ENCODE measurements at places on chromosomes 5 and 9.

- DNase-seq: no peak
These were observed 35.9 kb downstream of the ANKRD31 start for GRCh38 chr5:75200776-75201175.

GRCh38 chr9:99803694-99804093, 18.0 kb upstream of the NR4A3 start:
- no peak for DNase-seq

DNA sequence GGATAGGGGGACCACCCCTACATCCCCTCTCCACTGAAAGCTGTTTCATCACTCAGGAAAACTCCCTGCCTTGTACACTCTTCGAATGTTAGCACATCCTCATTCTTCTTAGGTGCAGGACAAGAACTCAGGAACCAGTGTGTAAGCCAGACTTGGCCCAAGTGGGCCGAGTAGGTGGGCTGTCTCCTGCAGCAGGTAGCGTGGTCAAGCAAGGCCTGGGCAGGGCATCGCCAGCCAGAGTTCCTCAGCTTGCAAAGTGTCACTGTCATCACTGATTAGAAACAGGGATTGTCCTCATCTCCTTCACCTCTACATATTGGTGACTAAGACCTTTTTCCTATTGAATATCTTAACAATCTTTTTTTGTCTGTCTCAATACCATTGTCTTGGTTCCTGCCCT, 22.3 kb downstream of the SMIM15 start:
- DNase-seq: no peak

DNA sequence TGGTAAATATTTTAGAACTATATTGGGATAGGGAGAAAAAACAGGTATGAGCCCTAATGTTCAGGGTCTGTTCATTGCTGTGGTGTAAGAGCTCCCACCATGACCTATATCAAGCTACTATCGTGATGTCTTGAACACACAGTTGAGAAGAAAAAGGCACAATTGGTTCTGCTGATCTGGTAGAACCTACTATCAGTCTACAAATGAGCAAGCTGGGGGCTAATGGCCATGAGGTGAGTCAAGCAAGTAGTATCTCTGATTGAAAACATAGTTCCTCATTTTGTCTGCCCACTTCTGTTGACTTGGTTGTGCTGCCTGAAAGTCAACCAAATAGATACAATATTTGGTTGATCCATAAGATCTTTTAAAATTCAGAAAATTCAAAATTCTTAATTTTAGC, 1026.3 kb downstream of the CDH12 start:
- no peak for DNase-seq

- DNase-seq: peak; percentile 31
These were observed 238.1 kb downstream of the ROR2 start for GRCh38 chr9:91711755-91712601.

GRCh38 chr5:133048993-133049725, 2.7 kb upstream of the HSPA4 start:
- no peak for DNase-seq

- DNase-seq: no peak
These were observed 283.9 kb upstream of the ADAMTSL1 start for GRCh38 chr9:18189871-18190670.

DNA sequence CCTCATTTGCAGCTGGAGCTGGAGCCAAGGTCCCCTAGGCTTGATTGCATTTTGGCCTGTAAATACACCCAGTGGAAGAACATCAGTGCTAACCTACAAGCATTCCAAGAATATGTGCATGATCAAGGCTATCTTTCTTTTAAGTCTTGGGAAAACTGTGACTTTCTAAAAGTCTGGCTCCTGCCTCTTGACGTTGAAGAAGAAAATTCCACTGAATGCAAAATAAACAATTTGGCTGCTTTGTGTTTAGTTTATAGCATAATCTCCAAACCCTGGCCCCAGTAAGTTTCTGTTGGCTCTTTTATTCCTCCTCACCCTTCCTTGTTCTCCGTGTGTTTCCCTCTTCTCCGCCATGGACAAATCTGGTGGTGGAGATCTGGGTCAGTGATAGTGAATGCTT, 109.3 kb upstream of the TLE1 start:
- DNase-seq: no peak

DNA sequence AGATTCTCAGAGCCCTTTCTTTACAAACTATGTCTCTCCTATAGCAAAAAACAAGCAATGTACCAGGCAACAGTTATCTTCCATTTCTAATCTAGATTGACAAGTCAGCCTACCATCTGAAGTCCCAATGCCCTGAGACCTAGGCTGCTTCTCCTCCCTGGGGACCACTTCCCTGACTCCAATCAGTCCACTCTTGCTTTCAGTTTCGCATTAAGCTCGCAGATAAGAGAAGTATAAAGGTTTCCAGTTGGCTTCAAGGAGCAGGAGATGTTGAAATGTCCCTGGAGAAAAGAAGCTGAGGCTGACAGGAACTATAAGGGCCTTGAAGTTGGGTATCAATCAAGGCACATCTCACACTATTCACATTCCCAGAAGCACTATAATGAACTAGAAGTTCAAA, 32.3 kb downstream of the ERP44 start:
- no peak for DNase-seq

DNA sequence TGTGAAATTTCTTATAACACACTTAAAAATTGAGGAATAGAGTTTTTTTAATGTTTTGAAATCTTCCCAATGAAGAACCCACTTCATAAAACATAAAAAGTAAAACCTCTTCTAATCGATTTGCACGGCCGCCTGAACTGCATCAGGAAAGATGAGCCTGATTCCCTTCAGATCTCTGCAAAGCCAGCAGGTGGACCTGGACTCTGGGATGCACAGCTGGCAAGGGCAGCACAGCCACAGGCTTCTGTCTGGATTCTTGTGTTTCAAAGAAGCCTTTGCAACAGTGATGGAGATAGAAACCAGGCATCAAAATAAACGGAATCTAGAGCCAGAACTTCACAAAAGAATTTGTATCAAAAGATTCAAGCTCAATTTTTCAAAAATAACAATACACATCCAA, 36.0 kb upstream of the SPATA31C2 start:
- DNase-seq: no peak

GRCh38 chr5:58505971-58506640, 14.9 kb downstream of the GAPT start:
- no peak for DNase-seq

- no peak for DNase-seq
These were observed 41.8 kb upstream of the TCF7 start for GRCh38 chr5:134072471-134073210.

DNA sequence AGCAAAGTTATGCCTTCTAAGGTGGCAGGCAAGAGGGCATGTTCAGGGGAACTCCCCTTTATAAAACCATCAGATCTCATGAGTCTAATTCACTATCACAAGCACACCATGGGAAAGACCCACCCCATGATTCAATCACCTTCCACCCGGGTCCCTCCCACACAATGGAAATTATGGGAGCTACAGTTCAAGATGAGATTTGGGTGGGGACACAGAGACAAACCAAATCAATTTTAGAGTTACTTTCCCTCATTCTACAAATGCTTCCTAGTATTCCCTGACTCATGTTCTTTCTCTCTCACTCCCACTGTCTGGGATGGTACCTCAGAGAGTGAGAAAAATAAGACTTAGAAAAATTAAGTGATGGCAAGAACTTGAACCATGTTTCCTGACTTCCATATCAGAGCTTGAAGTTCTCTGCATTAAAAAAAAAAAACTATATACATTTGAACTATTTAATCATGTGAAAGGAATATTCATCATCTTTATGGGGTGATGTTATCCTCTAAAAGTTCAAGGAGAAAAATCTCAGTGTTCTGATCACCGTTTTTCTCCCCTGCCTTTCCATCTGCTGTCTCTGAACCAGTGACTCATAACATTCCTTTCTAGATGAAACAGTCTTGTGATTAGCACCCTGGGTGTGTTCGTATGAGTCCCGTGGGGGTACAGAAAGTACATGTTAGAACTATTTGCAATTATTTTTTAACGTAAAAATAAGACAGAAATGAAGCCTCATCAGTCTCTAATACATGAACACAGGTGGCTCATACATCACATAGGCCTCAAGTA, 282.9 kb downstream of the SLF1 start:
- no peak for DNase-seq

- no peak for DNase-seq
These were observed 2.1 kb upstream of the PRDM12 start for GRCh38 chr9:130662099-130662969.

DNA sequence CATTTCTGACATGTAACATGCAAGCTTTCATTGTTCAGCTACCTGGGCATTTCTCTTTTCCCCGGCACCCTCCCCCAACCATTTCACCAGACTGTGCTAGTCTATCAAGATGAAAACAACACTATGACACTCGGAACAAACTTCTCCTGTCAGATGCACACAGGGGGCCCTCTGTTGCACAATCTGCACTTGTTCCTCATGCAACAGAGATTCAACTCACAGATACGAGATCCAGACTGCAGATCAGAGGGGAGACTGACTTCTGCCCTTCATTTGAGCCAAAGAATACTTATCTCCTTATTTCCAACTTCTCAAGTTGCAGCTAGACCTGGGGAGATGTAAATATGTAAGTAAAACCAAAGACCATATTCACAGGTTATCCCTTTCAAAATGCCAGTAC, 15.7 kb upstream of the FST start:
- no peak for DNase-seq

DNA sequence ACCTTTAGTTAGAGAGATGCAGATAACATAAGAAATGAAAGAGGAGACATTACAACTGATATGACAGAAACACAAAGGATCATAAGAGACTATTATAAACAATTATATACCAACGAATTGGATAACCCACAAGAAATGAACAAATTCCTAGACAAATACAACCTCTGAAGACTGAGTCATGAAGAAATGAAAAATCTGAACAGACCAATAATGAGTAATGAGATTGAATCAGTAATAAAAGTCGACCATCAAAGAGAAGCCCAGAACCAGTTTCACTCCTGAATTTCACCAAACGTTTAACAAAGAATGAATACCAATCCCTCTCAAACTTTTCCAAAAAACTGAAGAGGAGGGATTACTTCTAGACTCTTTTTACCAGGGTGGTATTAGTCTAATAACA, 50.5 kb upstream of the PCAT7 start:
- DNase-seq: no peak

DNA sequence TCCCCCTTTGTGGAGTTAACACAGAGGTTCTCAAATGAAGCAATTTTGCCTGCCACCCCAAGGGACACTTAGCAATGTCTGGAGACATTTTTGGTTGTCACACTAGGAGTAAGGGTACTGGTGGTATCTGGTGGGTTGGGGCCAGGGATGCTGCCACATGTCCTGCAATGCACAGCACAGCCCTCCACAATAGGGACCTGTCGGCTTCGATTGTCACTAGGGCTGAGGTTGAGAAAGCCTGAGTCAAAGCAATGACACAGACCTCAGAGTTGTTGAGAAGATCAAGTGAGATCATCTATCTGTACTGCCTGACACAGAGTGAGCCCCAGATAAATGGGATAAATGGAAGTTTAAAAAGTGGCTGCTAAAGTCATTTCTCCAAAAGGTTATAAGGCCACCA, 249.2 kb upstream of the KLF4 start:
- no peak for DNase-seq

GRCh38 chr9:124363326-124364096, 51.7 kb downstream of the PSMB7 start:
- DNase-seq: no peak

DNA sequence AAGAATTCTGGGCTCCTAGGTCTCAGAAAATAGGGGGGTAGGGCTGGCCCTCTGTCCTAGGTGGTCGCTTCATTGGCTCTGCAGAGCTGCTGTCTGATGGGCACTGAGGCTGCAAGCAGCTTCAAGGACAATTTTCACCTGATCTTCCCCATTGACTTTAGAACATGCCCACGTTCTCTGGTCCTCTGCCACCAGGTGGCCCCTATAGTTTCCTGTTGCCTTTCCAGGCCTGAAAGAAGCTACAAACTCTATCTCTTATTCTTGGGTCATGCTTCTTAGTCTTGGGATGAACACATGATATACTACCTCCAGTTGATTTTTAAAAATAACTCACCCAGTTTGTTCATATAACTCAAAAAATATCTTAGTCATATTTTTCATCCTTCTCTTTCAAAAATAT, 26.3 kb downstream of the SPZ1 start:
- no peak for DNase-seq

- no peak for DNase-seq
These were observed 17.8 kb downstream of the NOTCH1 start for GRCh38 chr9:136527721-136528710.

GRCh38 chr5:55022450-55022849, 1.6 kb upstream of the GZMK start:
- DNase-seq: no peak

DNA sequence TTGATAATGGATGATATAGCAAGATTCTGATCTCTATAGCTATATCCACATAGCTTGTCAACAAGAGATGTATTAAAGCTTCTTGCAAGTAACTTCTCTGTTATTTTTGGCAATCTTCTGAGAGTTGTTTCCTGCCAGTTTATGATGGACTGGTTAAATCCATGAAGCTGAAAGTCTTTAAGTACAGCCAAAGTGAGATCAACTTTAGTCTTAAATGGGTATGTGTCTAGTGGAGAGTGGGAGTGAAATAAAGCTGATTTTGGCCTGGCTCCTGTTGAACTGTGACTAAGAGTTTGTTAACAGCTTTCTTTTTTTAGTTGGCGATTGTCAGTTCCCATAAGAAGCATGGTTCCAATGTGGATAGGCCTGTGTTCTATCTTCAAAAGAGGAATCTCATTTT, 350.9 kb upstream of the PCSK5 start:
- no peak for DNase-seq

DNA sequence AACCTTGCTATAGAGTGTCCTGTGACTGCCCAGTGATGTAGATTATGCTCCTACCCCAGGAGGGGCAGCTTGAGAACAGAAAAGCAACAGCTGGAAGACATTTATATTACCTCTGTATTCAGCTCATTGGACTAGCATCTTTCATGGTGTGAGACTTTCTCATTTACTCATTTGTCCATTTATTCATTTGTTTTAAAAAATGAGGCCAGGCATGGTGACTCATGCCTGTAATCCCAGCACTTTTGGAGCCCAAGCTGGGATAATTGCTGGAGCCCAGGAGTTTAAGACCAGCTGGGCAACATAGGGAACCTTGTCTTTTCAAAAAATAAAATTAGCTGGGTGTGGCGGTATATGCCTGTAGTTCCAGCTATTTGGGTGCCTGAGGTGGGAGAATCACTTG, 130.0 kb upstream of the LHFPL2 start:
- no peak for DNase-seq

- no peak for DNase-seq
These were observed 226.7 kb downstream of the TLE4 start for GRCh38 chr9:79798450-79798849.

DNA sequence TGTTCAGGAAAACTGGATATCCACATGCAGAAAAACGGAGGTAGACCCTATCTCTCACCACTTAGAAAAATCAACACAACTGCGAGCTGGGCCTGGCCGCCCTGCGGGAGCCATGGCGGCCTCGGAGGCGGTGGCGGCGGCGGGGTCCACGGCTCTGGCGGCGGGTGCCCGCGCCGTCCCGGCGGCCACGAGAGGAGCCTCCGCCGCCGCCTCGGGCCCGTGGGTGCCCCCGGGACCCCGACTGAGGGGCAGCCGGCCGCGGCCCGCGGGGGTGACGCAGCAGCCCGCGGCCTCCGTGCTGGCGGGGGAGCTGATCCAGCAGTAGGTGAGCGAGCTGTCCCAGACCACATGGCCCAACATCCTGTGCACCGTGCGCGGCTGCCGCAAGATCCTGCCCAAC, 25.3 kb downstream of the FANCC start:
- no peak for DNase-seq

Measured in stimulated activated CD8-positive, alpha-beta memory T cell treated with anti-CD3 and anti-CD28 coated beads, Interleukin-12 subunit alpha, Interleukin-12 subunit beta, amount 100 ng/mL, for 4 hours (primary cell).